ENCODE measurements at places on chromosomes 12 and 14.

DNA sequence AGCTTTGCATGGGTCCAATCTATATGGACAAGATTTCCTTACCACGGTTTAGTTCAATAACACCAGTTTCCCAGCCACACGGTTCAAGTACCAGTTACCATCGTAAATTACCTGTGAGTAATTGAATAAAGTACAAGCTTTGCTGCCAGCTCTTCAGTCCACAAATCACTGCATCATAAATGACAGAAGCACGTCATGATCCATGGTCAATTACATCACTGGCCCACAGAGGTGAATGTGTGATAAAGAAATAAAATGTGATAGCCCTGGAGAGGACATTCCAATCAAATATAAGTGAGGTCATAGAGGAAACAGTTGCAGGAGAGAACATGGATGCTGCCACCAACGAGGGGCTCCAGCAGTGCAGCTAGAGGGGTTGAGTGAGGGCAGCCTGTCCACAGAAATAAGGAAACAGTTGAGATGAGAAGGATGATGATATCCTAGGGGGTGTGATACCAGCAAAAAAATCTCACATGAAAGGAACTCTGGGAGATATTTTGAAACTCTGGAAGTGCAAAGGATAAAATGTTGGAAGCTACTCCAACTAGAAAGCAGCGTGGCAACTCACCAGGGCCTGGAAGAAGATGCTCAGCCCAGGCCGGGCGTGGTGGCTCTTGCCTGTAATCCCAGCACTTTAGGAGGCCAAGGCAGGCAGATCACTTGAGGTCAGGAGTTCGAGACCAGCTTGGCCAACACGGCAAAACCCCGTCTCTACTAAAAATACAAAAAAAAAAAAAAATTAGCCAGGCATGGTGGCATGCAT lies 5.8 kb upstream of the DYNC1H1 start:
- DNase-seq = no peak

- DNase-seq = no peak
These were observed 297.5 kb upstream of the PRKD1 start for GRCh38 chr14:30225176-30225575.

DNA sequence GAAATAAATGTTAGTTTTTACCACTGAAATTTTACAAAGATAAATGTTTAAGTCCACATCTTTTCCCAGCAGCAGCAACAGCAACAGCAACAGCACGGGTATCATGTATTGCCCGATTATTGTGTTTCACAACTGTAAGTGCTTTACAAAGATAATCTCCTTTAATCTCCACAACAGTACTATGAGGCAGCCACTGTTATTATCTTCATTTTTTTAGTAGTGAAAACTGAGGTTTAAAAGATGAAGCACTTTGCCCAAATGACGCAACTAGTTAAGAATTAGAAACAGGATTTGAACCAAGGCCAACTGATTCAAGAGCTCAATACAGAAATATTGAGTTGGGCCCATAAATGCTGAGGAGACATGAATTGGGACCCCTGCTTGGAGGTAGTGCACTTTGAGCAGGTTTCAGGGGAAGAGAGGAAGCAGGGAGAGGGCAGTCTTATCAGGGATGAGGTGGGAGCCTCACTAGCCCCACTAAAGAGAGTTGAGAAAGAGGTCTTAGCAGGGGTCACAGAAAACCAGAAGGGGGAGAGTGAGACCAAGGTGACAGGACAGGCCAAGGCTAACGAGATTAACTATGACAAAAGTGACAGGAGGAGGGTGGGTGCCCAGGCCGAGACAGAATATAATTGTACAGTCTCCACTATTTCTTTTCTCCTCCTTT lies 15.3 kb downstream of the KRT2 start:
- no peak for DNase-seq

DNA sequence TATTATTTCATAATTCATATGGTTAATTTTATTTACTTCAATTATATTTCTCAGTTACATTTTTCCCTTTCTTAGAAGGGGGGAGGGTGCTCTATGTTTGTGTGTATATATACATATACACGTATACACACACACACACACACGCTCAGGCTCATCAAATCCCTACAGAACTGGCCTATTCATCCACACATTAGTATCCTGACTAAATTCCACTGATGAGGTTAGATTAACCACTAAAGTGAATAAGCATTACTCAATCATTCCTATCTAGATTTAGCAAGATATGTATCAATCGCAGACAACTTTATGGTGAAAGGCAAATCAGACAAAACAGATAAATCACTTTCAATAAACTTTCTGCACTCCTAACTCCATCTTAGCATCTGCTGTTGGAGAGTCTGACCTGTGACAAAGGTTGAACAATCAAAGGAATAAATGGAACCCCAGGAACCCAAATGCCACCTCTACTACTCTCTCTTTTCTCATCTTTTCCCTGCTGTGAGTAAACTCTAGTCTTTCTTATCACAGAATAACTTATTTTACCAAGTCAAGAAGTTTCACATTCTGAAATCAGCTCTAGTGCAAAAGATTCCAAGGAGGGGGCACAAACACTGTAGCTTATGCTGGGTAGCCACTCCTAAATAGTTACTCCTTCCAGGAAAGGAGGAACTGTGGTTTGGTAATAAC lies 67.6 kb downstream of the RALGAPA1 start:
- no peak for DNase-seq

GRCh38 chr12:108611884-108612415 lies 14.1 kb upstream of the TMEM119 start:
- no peak for DNase-seq

- DNase-seq = no peak
These were observed 5.1 kb downstream of the ARL6IP4 start for GRCh38 chr12:122985338-122986257.

DNA sequence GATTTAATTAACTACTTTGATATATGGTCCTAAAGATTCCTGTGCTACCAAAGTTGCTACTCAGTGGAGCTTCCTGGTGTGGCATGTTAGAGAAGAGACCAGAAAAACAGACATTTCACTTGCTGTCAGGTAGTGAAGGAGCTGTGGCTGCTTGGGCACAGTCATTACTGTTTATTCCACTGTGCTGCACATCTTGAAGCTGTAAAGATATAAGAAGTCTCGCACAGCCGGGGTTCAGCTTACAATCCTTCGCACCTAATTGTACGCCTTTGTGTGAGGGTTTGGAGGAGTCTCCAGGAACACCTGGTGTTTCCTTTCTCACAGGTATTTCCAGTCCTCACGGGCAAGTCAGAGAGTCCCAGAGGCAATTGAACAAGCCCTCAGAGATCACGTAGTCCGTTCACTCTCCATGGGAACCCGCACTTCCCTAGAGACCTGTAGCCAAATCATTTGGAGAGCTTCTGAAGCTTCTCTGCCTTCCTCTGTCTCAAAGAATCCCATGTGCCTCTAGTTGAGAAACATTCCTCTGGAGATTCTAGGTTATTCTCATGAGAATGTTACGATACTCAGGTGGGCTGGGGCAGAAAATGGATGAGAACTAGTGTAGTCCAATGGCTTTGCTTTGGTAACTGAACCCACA lies 4.1 kb downstream of the EVL start:
- no peak for DNase-seq
